ENCODE measurements at places on chromosomes 7 and 10.

DNA sequence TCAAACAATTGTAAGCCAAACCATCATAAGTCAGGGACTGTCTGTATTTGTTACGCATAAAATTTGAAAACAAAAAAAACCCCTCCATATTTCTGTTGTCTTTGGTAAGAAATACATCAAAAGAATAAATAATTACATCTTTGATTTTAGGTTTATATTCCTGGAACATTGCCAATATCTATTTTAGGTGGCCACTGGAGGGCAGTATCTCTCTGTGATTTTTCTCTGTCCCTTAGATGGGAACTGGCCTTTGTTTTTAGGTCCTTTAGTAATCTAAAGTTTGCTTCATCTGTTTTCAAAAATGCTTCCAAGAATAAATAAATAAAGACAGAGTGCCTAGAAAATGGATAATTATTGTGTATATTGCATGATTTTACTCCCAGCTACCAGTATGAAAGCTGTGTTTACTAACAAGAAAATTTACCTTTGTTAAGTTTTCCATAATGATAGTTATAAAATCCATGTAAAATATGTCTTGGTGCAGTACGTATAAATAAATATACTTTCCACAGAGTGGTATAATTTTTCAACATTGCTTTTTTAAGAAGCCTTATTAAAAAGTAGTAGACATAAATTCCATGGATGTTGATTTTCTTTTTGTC lies 64.2 kb downstream of the PHYHIPL start:
- DNase-seq, result no peak

DNA sequence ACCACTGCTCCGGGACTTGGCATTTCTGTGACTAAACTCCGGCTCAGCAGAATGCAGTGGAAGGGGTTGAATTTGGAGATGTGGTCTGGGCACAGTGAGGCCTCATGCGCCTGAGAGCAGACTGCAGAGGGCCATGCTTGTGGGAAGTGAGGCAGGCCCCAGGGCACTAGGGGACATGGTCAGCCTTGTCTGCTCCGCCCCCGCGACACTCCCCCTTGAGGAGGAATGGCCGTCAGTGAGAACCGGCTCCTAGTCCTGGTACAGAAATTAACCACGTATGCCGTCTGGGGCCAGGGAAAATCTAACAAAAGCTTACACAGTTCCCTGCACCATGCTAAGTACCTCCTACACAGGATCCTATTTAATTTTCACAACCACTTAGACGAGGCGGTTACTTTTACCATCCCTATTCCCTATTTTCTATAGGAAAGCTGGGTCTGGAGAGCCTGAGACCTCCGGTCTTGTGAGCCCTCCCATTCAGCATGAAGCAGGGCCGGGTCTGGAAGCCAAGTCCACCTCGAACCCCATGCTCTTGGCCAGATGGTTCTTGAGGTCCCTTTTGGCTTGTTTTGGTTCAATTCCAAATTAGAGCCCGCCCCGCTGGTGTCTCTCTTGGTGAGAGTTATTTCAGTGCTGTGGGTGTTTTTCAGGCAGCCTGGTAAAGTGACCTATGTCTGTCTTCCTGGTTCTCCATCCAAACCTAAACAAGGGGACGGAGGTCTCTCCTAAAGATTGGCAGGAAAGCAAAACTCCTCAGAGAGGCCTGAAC lies 87.7 kb upstream of the PITRM1 start:
- DNase-seq, result no peak

DNA sequence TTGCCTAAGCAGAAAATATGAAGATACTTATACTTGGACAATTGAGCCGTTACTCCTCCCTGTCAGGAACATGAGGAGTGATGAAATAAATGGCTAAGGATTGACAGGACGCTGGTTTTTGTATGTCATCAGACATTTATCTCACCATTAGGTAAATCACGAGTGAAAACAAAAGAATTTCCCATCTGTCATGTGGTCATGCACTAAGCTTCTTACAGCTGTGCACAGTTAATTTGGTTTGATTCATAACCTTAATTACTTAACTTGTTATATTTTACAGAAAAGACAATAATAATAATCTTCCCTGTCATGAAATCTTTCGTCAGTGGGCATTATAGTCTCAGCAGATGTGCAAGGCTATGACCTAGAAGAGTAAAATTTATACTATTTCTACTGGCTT lies 266.5 kb downstream of the HGF start:
- no peak for DNase-seq

- no peak for DNase-seq
Measured at GRCh38 chr10:111650088-111650487, 533.5 kb downstream of the GPAM start.

DNA sequence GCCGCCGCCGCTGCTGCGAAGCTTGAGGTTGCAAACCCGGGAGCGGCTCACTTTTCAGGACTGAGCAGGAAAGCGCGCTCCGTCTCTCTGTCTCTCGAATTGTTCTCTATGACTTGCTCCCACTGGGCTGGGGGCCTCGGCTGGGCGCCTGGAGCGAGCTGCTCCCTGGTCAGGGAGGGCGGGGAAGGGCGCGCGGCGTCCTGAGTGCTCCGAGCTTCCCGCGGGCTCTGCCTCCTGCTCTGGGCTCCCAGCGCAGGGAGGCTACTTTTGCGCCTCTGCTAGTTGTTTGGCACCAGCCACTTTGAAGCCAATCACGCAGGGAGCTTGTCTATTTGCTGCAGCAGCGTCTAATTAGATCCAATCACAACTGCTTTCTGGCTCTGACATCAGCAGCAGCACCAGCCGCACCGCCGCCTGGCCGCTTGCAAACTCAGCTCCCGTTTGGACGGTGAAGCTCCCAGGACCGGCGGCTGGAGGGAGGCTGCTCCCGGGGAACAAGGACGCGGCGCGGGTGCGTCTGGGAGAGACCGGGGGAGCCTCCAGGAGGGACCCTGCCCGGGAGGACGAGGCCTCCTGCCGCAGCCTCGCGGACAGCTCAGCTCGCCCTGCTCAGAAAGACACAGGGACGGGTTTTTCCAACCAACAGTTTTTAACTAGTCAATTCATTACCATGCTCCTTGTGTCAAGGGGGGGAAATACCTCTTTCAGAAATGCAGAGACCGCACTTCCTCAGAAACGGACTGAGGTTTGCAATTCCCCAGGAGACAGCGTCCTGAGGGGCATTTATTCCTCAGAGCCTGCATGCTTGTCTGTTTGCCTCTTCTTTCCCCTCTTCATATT lies at the start of gene ADARB2:
ADARB2 (minus strand) TSS at position 304 of the 840 bp plus-strand sequence.
- no peak for DNase-seq

DNA sequence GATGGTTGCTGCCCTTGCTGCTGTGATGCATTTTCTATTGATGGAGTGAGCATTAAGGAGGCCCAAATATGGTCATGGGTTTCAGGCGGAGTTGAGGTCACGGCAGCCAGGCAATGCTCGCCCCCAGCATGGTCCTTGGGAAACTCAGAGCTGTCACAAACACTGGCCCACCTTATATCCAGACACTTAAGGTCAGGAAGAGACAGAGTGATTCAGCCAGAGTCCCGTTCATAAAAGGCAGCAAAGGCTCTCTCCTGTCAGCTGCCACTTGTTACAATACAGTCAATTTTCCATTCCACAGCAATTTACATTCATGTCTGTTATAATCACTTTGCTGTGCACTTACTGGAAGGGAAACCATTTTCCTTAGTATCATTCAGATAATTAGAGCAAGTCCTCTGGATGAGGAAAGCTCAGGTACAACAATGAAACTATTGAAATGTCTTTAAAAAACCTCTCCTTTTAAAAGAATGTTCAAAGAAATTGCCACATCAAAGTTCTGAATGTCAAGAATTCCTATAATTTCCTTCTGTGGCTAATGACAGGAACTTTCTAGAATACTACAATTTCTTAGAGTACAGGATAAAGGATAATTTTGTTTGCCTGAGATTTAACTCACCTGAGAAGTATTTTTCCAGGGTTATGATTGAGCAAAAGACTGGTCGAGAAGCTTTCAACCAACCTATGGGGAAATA lies 14.8 kb upstream of the ANKRD1 start:
- DNase-seq, result no peak

- DNase-seq, result no peak
Measured at GRCh38 chr10:7541137-7542087, 125.4 kb downstream of the ITIH5 start.

DNA sequence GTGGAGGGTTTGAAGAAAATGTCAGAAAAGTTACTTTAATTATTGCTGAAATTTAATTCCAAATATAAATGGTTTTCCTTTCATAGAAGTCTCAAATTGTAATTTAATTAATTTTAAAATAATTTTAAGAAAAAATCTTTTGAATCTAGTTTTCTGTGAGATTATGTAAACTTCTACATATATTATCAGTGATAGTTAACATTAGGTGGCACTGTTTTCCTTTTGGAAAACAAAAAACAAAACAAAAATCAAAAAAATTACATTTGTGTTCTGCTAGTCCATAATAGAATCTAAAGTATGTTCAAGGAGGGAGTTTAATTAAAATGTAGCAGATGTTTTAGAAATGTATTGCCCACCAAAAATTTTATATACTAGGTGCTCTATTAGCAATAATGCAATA lies 1456.7 kb downstream of the REEP3 start:
- DNase-seq, result no peak

GRCh38 chr10:99522470-99523250 lies 10.1 kb upstream of the NKX2-3 start:
- no peak for DNase-seq

- no peak for DNase-seq
Measured at GRCh38 chr7:136391371-136391770, 414.2 kb upstream of the MTPN start.

- DNase-seq, result no peak
Measured at GRCh38 chr7:41698726-41699125, 4.2 kb downstream of the INHBA start.

DNA sequence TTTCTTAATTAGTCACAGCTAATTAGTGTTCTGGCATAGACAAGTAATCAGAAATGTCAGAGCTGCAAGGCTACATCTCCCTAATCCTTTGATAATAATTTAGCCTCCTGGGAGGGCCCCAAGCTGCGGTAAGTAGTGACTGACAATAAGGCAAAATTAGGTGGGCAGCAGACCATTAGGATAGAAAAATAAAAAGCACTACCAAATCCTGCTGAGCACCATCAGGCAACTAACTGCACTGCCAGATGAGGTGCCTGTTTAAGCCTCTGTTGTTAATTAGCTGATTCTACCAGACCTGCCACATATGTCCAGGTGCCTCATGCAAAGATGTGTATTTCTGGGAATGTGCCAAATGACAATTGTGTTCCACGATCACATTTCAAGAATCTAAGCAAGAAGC lies 32.5 kb upstream of the FEZF1 start:
- DNase-seq, result no peak

DNA sequence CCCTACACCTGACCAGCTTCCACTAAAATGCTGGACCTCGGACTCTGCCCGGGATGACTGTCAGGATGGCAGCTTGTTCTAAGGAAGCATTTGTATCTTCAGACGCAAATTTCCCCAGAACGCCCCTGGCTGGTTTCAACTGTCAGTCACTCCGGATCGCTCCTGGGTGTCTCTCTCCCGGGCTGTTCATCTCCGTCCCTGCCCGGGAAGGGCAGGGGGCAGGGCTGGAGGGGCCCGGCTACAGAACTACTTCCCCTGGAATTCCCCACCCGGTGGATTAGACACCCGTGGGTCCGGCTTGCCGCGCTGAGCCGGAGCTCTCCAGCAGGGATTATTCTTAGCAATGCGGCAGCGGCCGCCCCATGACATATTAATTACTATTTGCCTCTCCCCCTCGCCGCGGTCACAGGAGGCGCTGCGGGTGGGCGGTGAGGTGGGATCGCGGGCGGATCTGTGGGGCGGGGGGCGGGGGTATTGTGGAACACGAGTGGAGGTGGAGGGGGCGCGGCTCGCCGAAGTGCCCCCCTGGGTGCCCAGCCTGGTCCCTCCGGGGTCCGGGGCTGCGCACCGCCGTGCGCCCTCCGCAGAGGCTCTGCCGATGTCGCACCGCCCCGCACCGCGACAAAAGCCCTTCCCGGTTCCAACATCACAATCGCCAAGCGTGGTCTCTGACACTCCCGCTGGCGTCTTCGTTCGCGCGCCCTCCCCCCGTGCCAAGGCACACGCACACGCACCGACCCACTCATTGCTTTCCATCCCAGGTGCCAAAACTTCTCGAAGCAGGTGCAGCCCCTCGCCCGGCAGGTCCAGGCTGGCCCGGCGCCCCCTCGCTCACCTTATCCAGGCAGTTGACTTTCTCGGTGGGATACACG lies 276.1 kb upstream of the NEBL start:
- DNase-seq, result no peak

GRCh38 chr10:44927352-44927751 lies 16.2 kb downstream of the TMEM72 start:
- no peak for DNase-seq

DNA sequence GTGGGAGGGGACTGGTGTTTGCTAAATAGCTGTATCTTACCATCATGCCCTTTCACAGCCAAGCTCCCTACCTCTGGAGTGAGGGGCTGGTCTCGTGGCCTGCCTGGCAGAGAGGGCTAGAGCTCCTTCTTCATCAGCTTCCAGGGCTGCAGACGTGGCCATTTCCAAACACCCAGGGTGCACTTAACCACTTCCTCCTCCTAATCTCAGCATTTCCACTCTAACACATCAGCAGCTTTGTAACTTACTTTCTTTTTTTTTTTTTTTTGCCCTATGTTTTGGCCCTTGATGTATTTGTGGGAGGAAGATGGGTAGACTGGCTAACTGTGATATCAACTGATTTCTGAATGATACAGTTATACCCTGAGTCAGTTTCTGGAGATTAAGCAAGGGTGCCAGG lies 27.4 kb downstream of the LRRC4 start:
- no peak for DNase-seq

GRCh38 chr10:77810446-77811335 lies 115.9 kb downstream of the DLG5 start:
- no peak for DNase-seq

DNA sequence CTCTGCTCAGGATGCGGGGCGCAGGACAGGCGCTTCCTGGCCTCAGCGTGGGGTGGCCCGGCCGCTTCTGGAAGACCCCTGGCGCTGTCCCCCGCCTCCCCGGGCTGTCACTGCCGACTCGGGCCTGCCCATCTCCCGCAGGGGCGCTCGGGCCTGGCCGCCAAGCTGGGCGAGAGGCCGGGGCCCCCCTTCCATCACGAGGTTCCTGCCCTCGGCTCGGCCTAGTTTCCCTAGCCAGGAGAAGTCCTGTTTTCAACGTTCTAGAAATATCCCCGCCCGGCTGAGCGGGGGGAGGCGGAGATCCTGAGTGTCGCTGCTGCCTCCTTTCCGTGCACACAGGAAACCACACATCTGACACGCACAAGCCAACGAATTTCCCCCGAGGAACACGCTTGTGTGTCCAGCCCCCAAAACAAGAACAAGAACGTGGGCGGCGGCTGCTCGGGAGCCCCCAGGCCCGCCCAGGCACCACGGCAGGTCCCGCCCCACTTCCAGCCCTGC lies 33.7 kb downstream of the AP5Z1 start:
- DNase-seq, result no peak

GRCh38 chr10:112294169-112294568 lies 11.0 kb downstream of the TECTB start:
- DNase-seq, result no peak

- DNase-seq, result no peak
Measured at GRCh38 chr7:77679608-77680007, 16.7 kb upstream of the RSBN1L start.

GRCh38 chr7:30992414-30992813 lies 28.7 kb downstream of the GHRHR start:
- DNase-seq, result no peak

GRCh38 chr7:85154282-85154937 lies 32.4 kb downstream of the SEMA3D start:
- no peak for DNase-seq

GRCh38 chr7:129764247-129765084 lies 152.9 kb downstream of the NRF1 start:
- no peak for DNase-seq

- no peak for DNase-seq
Measured at GRCh38 chr10:118983263-118983662, 46.3 kb upstream of the NANOS1 start.

GRCh38 chr10:77973276-77973675 lies 46.7 kb upstream of the DLG5 start:
- no peak for DNase-seq

All from stimulated activated CD8-positive, alpha-beta memory T cell treated with anti-CD3 and anti-CD28 coated beads, Interleukin-4, amount 100 ng/mL, for 24 hours (primary cell).